ENCODE measurements at places on chromosomes 11 and 22.
A peak's percentile ranks its signal among the peaks of the same experiment; 100 is the strongest.

- DNase-seq: no peak
Measured at GRCh38 chr11:9799886-9800285, 136.0 kb downstream of the SWAP70 start.

- DNase-seq: peak; percentile 46
Measured at GRCh38 chr11:19846654-19847305, 134.1 kb downstream of the NAV2 start.

DNA sequence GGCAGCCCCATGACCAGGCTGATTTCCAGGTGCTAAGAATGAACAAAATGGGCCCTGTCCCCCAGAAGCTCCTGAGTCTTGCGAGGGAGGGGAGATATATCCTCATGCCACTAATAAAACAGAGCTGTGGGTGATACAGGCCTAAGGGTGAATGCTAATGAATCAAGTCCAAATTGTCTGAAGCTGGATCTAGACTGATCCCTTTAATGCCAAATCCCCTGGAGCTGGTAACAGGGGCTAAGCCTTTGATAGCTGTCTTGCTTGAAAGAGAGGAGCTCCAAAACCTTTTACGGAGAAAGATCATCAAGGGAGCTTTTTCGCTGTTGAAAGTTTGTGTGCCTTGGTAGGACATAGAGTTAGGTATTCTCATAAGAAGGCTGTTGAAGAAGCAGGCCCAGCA is 79.7 kb downstream of the PPFIBP2 start:
- DNase-seq: no peak

DNA sequence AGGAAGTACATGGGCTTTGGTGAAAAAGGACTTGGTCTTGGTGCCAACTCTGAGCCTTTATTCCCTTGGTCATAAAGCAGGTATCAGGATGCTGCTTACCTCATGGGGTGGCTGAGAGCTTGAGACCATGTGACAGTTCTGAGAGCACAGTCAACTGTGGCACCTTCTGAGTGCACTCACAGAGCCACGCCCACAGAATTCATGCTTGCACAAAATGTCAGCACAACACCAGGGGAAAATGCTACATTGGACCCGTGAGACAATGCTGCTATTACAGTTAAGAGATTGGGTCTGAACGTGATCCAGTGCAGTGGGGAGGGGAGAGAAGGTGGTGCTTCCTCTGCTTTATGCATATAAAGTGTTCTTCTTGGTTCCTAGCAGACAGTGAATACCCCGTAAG is 79.5 kb upstream of the SPON1 start:
- DNase-seq: no peak

- no peak for DNase-seq
Measured at GRCh38 chr11:117819096-117820040, 5.2 kb downstream of the FXYD2 start.

DNA sequence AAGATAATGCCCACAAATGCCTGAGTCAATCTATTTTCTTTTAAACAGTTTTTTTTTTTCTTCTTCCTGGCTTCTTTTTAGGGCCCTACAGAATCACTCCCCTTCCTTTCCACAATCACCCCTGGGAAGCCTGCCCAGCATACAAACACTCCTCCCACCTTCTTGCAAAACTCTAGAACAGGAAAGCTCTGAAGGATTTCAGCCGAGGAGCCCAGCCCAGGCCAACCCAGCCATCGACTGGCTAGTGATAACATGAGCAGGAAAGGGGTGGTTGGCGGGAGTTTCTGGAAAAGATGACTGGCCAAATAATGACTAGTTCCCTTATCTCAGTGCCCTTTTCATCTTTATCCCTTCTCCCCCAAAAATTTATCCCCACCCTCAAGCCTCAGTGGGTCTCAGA is 68.2 kb downstream of the USP35 start:
- no peak for DNase-seq

DNA sequence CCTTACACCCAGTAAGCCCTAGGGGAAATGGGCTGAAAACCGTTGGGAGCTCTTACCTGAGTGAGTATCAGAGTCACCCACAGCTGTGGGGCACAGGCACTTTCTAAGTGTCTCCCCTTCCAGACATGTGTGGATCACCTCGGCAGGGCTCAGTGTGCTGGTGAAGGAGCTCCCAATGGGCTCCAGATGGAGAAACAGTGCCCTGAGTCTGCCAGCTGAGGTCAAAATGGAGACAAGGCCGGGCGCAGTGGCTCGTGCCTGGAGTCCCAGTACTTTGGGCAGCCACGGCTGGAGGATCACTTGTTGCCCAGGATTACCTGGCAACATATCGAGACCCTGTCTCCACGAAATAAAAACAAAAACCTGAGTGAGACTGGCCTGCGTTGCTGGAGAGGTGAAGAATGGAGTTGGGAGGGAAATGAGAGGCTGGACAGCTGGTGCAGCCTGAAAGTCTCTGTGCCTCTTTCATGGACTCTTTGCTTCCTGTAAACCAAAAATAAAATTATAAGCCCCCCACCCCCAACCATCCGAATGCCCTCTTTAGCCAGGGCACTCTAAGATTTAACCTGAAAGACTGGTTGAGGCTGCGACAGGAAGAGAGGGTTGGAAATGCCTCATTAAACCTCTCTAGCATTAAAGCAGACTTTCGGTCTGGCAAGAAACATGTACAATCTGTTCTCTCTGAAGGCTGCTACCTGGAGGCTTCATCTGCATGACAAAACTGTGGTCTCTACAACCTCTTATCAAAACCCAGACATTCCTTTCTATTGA is 111.8 kb downstream of the SNX19 start:
- no peak for DNase-seq

GRCh38 chr11:102293873-102294601 is 23.2 kb upstream of the BIRC3 start:
- peak; percentile 50 for DNase-seq

- no peak for DNase-seq
Measured at GRCh38 chr11:17845431-17845881, 110.9 kb downstream of the KCNC1 start.

GRCh38 chr11:26045082-26045481 is 286.8 kb upstream of the ANO3 start:
- DNase-seq: no peak

GRCh38 chr22:42256930-42257329 is 13.5 kb downstream of the TCF20 start:
- DNase-seq: no peak

All from globus pallidus (tissue), 1 donor.